ENCODE measurements at places on chromosomes 1 and 21.

DNA sequence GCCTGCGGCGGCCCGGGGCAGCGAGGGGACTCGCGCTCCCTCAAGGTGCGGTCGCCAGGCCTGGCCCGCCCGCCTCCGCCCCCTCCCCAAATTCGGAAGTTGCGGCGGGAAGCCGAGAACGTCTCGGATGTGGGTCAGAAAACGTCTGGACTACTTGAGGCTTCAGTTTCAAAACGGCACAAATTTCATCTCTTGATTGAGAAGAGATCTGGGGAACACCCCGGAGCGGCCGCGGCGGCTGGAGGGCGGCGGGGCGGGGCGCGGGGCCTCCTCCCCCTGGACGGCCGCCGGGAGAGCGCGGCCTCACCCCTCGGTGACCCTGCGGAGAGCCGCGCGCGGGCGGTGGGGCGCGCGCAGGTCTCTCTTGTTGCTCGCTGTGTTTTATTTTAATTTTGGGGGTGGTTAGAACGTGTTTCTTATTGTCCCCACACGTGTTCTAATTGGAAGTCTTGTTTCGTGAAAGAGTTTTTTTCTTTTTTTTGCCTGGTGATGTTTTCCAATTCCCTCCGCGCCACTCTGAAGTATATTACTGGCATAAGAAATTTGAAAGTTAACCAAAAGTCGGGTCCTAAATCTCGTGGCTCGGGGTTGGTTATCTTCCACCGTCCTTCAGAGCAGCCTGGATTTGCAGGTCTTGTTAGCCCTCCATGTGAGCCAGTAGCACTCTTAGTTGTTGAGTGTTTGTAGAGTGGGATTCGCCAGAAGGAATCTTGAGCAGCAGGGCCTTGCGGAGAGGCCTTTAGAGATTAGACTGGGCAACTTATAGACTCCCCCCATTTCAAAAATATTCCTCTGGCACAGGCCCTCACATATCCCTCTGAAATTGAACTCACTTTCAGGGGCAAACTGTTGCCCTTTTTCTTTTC, 749 bp downstream of the PCBP3 start:
- peak; percentile 12 for DNase-seq

GRCh38 chr1:226575739-226576378, 27.3 kb downstream of the STUM start:
- no peak for DNase-seq

GRCh38 chr1:210366767-210367166, 38.1 kb downstream of the HHAT start:
- DNase-seq: no peak

GRCh38 chr1:113835686-113836290, 23.5 kb upstream of the RSBN1 start:
- DNase-seq: peak; percentile 73

DNA sequence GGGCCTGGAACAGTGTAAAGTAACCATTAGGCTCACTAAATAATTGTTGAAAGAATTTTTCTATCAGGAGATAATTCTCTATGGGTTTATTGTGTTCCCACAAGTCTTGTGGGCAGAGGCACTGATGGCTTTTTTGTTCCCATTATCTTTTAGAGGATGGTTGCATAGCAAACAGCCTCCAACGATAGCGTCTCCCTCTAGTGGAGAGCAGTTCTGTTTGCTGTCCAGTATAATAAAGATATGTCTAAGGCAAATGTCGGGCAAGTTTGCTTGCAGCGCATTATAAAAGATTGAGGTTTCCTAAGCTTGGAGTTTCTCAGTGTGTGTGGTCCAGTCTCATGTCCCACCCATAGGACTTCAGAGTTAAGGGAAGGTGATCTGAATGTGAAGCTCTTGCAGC, 1.3 kb upstream of the SLC6A17 start:
- no peak for DNase-seq

DNA sequence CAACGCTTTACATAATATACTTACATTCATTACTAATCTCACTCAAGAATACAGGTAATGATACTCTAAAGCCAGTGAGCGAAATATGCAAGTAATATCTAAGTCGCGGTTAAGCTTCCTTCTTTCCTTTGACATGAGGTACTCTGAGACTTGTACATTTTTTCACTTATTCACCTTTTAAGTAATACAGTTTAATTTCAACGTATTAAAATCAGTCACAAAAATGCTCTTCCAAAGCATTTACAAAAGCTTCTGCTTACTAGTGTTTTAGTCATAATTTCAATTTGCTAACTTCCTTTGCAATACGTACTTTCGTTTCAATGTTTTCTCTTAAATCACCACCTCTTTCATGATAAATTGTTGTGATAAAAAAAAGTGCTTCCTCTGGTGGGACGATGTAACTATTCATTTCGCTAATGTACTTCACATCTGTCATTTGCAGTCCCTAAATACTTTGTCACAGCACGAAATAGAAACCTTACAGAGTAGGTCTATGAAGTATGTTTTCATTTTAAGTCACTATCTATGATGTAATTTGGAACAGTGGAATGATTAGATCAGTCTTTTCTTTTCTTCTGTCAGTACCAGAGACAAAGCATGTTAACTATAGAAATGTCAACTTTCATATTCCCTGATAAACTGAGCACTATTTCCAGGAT, 34.0 kb upstream of the ADGRL4 start:
- DNase-seq: no peak

GRCh38 chr1:63569640-63570316, 23.4 kb upstream of the PGM1 start:
- DNase-seq: no peak

DNA sequence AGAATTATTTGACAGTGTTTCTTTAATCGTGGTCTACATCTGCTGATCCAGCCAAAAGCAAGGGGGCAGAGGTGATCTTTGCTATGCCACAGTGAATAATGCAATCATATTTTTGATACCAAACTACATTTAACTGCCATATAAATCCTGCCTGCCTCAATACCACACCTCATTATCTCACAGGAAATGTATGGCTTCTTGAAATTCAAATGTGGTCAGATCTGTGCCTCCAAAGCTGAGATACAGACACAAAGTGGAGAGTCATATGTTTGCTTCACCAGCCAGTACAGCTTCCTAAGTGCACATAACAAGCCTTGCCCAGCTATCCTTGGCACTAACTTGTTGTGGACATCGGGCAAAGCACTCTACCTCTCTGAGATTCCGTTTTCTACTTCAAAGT, 250.0 kb upstream of the NFIA start:
- no peak for DNase-seq

DNA sequence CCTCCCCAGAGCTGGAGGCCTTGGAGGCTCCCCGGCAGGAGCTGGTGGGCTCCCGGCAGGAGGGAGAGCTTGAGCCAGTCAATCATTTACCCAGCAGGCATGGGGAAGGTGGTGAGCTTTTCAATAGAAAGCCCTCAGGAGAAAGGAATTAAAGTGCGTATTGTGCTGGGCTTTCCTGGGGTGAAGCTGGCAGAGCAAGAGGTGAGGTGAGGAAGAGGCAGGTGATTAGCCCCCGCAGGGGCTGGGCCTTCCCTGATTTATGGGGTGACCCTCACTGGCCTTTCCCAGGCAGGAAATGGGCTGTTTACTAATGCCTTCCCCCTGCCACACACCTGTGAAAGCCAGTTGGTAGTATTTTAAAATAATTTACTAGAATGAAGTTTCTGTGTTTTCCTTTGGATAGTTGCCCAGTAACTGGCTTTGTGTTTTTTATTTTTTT, 25.8 kb downstream of the CLDN14 start:
- no peak for DNase-seq

DNA sequence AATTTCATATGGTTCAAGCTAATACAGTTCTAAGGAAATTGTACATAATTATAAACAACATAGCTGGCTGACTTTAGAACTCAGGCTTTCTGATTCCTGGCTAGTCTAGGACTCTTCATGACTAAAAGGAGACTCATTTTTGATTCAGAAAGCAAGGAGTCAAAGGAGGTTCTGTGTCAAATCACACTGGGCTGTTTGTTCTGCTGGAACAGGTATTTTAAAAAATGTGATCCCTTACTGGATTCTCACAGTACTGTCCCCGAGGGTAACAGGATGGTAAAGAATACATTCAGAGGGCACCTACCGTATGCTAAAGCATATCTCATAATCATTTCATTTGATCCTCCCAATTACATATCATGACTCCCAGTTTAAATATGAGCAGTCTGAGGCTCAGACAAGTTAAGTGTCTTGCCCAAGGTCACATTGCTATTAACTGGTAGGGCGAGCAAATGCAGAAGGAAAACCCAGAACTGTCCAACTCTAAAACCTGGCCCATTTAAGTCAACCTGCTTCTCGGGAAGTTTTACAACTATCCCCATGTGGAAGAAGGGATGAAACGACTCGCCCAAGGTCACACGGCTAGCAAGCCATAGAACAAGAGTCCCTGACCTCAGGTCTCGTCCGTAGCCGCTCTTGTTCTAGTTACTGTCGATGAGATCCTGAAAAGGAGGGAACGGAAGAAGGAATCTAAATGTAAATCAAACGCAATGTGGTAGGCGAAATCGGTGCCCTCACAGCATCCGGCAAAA, 675 bp downstream of the MYSM1 start:
- no peak for DNase-seq

- DNase-seq: peak; percentile 43
These were observed 302.0 kb downstream of the DUSP10 start for GRCh38 chr1:221439747-221440501.

DNA sequence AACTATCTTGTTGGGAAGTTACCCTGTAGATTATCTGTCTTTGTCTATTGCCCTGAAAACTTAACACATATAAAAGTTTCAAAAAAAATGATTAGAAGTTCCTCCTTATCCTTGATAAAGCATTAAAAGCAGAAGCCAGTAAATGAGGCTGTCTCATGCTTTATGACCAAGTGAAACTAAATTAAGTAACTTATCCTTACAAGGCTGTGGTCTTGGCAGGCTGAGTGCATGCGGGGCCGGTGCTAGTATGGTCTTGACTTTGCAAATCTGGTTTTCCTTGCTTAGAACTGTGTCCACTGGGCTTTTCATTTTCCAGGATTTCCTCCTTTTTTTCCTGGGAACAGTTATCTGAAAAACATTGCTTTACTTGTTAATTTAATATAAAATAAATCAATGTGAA, 43.1 kb downstream of the PCNX2 start:
- DNase-seq: no peak

DNA sequence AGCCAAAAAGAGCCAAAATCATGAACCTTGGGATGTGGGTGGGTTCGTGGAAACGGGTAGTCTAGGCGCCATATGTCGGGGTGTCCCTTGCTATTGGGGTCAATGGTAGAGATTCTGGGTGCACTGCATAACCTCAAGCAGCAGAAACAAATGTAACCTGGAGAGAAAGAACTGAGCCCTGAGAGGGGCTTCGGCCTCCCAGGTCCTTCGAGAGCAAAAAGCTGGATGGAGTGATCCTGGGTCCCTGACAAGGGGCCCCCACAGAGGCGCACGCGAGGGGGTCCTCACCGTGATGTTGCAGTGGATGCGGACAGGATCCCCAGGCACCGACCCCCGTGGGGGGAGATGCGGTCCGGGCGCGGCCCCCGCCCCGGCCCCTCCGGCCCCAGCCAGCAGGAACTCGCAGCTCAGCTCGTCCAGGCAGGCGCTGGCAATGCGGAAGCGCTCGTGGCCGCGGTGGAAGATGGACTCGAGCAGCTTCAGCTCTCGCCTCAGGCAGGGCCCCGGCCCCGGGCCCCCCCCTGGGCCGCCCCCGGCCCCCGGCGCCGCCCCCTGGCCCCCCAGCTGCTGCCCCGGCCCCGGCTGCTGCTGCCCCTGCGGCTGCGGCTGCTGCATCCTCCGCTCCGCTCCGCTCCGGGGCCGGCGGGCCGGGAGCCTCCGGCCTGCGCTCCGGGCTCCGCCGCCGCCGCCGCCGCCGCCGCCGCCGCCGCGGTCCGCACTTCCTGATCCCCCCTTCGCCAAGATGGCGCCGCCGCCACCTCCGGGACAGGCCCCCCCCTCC, at the start of gene UBE2Q1:
Gene UBE2Q1 (minus strand): TSS at position 724 of the 781 bp plus-strand sequence. CDS start 109 bp downstream, at position 615.
- peak; percentile 44 for DNase-seq
